Spinal cord (tissue), 10 donors: ENCODE measurements at places on chromosomes 1 and 21.
A peak's percentile ranks its signal among the peaks of the same experiment; 100 is the strongest.

GRCh38 chr21:9838738-9839642, 682.4 kb upstream of the TPTE start:
- no peak overlapping the region for H3K27ac ChIP-seq
- DNase-seq = no peak
- H3K4me1 ChIP-seq = no peaks in the 10 kb centered on the region
- H3K27me3 ChIP-seq = no peaks in the 10 kb centered on the region
- no peaks in the 10 kb centered on the region for H3K36me3 ChIP-seq

- no peak for DNase-seq
- H3K36me3 ChIP-seq = peaks cover 3% of the 10 kb centered on the region
- H3K4me1 ChIP-seq = peaks cover 15% of the 10 kb centered on the region
Measured at GRCh38 chr1:3683992-3684391, 31.7 kb downstream of the TP73 start.

GRCh38 chr1:203325418-203326091, 20.2 kb downstream of the BTG2 start:
- peak overlapping the region; percentile 97 for H3K27ac ChIP-seq
- H3K36me3 ChIP-seq = no peaks in the 10 kb centered on the region
- no peaks in the 10 kb centered on the region for H3K27me3 ChIP-seq
- H3K4me1 ChIP-seq = peaks cover 60% of the 10 kb centered on the region
- no peak overlapping the region for H3K4me3 ChIP-seq

GRCh38 chr1:63475761-63476160, 47.3 kb downstream of the ITGB3BP start:
- DNase-seq = no peak
- no peaks in the 10 kb centered on the region for H3K4me1 ChIP-seq
- no peak overlapping the region for H3K4me3 ChIP-seq
- no peaks in the 10 kb centered on the region for H3K27me3 ChIP-seq
- no peak overlapping the region for H3K27ac ChIP-seq

- no peaks in the 10 kb centered on the region for H3K36me3 ChIP-seq
- no peak for DNase-seq
- H3K4me1 ChIP-seq = no peaks in the 10 kb centered on the region
Measured at GRCh38 chr1:147843486-147843885, 59.1 kb upstream of the GJA8 start.

GRCh38 chr1:22104865-22105437, 37.9 kb downstream of the WNT4 start:
- no peaks in the 10 kb centered on the region for H3K27me3 ChIP-seq
- DNase-seq = no peak
- peaks cover 14% of the 10 kb centered on the region for H3K4me1 ChIP-seq
- no peaks in the 10 kb centered on the region for H3K36me3 ChIP-seq
- H3K27ac ChIP-seq = no peak overlapping the region

GRCh38 chr21:37927711-37928110, 11.5 kb upstream of the KCNJ6 start:
- H3K4me1 ChIP-seq = no peaks in the 10 kb centered on the region
- DNase-seq = no peak
- H3K4me3 ChIP-seq = no peak overlapping the region
- no peaks in the 10 kb centered on the region for H3K27me3 ChIP-seq

DNA sequence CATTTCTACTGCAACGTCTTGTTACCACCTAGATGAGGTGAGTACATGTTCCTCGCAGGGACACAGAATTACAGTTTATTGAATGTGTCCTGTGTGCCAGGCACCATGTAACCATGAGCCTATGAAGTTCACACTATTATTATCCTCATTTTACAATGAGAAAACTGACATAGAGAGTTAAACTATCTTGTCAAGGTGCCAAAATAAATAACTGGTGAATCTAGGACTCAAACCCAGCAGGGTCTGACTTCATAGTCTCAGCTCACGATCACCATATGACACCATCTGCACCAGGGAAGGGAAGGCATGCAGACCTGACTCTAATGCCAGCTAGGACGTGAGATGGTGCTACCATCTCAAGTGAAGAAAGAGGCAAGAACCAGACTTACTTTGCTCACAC, 2.4 kb downstream of the SELE start:
- DNase-seq = no peak
- H3K4me1 ChIP-seq = no peaks in the 10 kb centered on the region
- no peaks in the 10 kb centered on the region for H3K36me3 ChIP-seq
- no peaks in the 10 kb centered on the region for H3K27me3 ChIP-seq
- no peak overlapping the region for H3K27ac ChIP-seq
